ENCODE measurements at places on chromosomes 7 and 10.

DNA sequence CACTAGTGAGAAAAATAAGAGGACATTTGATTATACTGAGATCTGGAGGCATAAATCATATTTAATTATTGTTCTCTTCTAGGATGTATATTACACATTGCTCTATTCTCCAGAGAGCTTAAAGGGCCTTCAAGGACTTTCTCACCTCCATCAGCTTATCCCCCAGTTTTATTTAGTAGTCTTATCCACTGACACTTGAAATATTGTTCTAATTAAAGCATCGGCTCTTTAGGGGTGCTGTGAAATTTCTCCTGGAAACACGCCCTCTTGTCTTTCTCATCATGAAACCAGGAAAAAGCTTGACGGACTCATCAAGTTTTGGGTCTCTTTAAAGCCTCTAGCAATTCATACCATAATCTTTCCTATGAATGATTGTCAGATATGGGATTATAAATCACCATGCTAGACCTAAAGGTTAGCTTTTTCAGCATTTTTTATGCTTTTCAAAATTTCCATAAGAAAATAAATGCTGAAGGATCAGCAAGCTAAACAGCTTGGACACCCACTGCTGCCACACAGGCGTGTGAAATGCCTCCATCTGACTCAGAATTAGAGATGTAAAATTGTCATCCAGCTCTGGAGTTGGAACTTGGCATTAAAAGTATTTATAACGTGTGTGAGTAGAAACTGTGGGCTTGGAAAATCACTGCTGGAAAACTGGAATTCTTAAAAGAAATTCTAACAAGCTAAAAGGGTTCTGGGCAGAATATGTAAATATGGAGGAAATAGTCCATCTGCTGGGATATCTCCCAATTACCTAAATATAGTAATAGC lies 216.3 kb downstream of the CHRM2 start:
- no peak for DNase-seq

DNA sequence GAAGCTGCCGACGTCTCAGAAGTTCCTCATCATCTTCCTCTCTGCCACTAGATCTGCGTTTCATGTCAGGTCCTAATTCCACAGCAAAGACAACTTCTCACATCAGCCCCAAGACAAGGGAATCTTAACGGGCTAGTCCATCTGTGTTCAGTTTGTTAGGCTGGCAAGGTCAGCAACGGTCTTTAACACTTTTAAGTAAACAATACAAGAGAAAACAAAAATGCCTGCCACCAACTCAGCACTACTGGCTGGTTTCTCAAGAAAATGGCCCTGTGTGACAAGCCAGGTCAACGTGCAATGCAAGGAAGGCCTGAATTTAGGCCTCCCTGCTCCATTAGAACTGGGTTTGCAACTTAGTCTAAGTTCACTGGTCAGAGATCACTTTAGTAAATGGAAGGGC lies 41.0 kb upstream of the AFAP1L2 start:
- no peak for DNase-seq

DNA sequence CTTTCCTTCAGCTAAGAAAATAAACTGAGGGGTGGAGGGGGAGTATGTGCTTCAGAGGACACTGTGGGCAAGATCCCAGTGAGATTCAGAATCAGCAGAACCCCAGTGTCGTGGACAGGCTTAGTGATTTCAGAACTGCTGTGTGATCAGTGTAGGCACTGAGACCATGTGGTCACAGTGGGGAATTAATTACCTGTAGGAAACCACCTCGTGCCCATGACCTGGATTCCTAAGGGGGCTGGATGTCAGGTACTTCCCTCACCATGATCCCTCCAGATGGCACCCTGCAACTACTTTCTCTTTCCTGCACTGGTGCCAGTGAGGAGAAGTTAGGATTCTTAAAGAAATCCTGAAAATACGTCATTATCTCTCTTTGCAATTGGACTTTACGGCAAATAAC lies 64.4 kb downstream of the HBP1 start:
- no peak for DNase-seq

DNA sequence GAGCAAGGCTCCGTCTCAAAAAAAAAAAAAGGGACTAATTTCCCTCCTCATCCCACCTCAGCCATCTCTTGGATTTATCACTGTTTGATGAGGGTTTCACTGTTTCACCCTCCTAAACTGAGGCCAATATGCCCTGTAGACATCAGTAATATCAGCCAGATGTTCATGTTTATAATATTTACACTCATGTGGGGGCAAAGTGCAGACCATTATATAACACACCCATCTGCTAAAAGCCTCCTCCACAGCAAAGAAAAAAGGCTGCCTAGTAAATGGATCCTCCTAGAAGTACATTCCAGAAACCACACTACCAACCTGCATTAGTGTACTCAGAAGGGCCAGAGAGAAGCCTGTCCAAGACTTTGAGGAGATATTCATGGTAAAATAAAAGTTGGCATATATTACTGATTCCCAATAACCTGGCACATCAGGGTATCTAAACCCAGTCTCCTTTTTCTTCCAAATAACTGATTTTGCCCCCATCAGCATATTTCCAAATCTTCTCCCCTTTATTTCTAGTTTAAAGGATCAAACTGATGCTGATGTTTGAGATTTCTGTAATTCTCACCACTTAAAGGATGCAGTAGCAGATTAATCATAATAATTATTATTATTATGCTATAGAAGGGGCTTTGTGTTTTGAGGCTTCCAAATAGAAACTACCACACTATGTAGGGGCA lies 55.1 kb downstream of the LGI1 start:
- no peak for DNase-seq

GRCh38 chr10:58820861-58821751 lies 308.4 kb downstream of the BICC1 start:
- no peak for DNase-seq

- DNase-seq, result peak; percentile 72
Measured at GRCh38 chr10:72260976-72261783, 12.5 kb upstream of the DDIT4 start.

GRCh38 chr7:117277576-117277975 lies 45.3 kb downstream of the WNT2 start:
- DNase-seq, result no peak

GRCh38 chr7:130814778-130815335 lies 80.8 kb upstream of the KLF14 start:
- DNase-seq, result peak; percentile 53

GRCh38 chr7:100687261-100687660 lies 6.8 kb downstream of the GIGYF1 start:
- DNase-seq, result no peak

GRCh38 chr7:17206349-17206905 lies 92.0 kb upstream of the AHR start:
- no peak for DNase-seq

GRCh38 chr7:26136831-26137230 lies 15.2 kb upstream of the NFE2L3 start:
- DNase-seq, result no peak

GRCh38 chr7:44046321-44047061 lies 2.0 kb downstream of the DBNL start:
- peak; percentile 72 for DNase-seq

GRCh38 chr7:105198223-105198622 lies 184.2 kb downstream of the KMT2E start:
- no peak for DNase-seq

DNA sequence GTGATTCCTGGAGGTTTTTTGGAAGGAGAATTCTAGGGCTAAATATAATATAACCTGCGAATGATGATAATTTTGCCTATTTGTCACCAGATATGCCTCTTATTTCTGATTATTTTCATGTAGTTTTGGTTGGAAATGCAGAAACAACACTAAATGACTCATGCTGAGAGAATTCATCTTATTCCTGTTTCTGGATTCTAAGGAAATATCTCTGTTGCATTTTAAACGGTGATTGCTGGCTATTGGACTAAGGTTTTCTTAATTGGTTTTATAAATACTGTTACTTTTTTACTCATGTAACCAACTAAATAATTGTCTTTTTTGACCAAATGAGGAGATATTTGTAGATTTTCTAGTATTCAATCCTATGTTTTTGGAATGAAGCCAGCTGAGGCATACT lies 204.9 kb upstream of the NPSR1 start:
- DNase-seq, result no peak

- no peak for DNase-seq
Measured at GRCh38 chr7:94240902-94241301, 153.8 kb upstream of the COL1A2 start.

GRCh38 chr7:26700893-26701292 lies 163.5 kb downstream of the SKAP2 start:
- DNase-seq, result no peak

DNA sequence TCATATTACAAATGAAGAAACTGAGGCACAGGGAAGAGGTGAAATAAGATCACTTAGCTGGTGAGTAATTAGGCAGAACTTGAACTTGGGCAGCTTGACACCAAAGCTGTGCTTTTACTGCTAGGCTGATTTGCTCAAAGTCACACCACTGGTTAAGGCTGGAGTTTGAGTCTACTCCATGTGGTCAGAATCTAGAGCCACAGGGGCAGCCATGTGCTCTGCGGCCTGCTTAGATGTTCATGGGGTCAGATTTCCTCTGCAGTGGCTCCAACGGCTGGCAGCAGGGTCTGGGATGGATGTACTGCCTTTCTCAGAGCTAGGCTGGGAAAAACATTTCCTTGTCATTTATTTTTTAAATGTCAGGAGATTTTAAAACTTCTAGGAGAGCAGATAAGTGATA lies 417.5 kb downstream of the KCNMA1 start:
- no peak for DNase-seq

- DNase-seq, result no peak
Measured at GRCh38 chr7:151585744-151586393, 66.2 kb upstream of the RHEB start.

DNA sequence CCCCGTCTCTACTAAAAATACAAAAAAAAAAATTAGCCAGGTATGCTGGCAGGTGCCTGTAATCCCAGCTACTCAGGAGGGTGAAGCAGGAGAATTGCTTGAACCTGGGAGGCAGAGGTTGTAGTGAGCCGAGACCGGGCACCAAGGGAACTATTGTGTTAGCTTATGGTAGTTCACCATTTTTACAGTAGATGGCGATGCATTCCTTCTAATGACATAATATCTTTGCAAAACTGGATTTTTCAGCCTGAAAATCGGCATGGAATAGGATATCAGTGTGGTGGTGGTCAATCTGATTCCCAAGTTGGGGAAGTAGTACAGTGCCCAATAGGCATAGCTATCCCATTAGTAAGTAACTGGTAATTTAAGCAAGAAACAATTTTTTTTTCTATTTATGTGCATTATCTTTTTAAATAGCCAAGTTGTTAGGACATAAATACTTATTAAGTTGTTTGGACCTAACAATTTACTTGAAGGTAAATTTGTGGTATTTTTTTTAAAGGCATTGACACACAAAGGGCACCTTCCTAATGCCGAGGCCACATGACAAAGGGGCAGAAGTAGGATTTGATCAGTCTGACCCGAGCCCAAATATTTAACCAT lies 17.6 kb upstream of the IMPDH1 start:
- DNase-seq, result peak; percentile 82
